Effector memory CD4-positive, alpha-beta T cell (primary cell): ENCODE measurements at places on chromosomes 12 and 14.
A peak's percentile ranks its signal among the peaks of the same experiment; 100 is the strongest.

GRCh38 chr12:117370588-117370987 is 9.2 kb upstream of the NOS1 start:
- DNase-seq: no peak

GRCh38 chr12:31031951-31032335 is 41.7 kb upstream of the DDX11 start:
- no peak for DNase-seq

GRCh38 chr12:121713257-121713777 is 765 bp downstream of the TMEM120B start:
- no peak for DNase-seq

GRCh38 chr12:62697893-62698292 is 231.3 kb downstream of the MON2 start:
- DNase-seq: no peak

DNA sequence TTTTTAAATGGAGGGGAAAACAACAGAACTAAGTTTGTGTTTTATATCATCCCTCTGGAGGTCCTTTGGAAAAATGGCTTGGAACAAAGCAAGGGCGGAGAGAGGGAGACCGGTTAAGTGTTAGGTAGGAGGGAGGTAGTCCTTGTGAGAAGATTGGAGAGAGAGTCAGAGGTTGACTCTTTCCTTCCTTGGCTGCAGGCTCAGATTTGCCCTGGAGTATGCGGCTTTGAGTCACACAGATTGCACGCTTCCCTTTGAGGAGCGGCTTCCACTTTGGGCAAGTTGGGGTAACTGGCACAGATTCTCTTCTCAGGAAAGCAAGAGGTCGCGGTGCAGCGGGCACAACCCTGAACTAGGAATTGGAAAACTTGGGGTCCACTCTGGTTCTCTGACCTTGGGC is 9.9 kb downstream of the SOCS2 start:
- DNase-seq: no peak

DNA sequence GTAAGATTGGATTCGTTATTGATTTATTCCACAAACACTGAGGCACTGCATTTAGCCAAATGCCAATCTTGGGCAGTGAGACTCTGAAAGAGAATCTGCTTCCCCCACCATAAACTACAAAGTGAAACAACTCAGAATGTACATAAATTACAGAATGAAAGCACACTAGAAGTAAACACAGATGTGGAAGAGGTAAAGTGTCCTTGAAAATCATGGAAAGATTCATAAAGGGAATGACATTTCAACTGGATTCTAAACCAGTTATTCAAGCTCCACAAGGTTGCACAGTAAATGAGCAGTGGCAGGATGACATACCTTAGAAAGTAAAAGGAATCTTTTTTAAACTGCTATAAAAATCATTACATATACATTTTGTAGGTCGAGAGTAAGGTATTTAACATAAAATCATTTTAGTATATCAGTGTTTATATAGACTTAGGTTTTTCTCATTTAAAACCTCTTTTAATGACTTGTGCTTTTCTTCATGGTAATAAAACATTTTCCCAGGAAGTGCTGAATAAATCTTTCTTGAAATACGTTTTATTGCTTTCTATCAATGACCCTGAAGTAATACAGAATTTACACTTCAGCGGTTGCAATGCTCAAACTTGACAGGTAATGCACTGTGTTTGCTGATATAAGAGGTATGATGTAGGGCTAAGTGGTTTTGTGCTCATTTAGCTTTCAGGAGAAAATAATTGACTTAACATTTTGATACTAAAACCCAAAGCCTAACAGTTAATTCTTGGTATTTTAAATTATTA is 270.6 kb downstream of the NAV3 start:
- no peak for DNase-seq

DNA sequence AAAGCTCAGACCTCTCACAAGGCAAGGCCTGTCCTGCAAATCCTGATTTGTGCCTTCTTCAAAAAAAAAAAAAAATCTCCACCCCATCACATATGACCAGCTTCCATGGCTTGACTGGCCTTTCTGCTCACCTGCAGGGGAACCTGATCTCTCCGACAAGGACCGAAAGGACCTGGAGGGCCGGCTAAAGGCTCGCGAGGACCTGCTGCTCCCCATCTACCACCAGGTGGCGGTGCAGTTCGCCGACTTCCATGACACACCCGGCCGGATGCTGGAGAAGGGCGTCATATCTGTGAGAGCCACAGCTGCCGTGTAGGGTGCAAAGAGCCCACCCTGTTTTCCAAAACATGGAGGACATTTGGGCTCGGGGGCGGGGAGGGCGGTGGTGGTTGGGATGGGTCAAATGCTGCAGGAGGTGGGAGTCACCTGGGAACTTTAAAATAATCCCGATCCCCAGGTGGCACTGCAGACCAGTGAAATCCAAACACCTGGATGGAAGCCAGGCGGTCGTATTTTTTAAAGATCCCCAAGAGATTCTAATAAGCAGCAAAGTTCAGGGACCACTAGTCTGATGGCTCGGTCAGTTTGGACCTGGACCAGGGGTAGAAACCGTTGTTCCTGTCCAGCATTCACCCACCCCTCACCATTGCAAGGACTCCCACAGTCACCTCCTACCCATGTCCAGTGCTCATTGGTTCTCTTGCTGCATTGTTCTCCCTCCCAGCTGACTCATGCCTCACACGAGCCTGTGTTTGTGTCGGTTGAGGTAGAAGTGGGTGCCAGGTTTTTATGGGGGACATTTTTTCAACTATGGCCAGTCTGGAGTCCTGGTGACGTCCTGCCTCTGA is 44.8 kb downstream of the FOXN4 start:
- peak; percentile 11 for DNase-seq

GRCh38 chr12:68229956-68230355 is 4.3 kb upstream of the IL26 start:
- DNase-seq: no peak

- DNase-seq: peak; percentile 62
These were observed at the start of gene BAZ2A for GRCh38 chr12:56630180-56630632. BAZ2A (minus strand) TSS chr12:56630326; CDS start chr12:56617530, 12,796 bp downstream.

GRCh38 chr14:95522556-95522955 is 6.1 kb upstream of the SYNE3 start:
- no peak for DNase-seq

DNA sequence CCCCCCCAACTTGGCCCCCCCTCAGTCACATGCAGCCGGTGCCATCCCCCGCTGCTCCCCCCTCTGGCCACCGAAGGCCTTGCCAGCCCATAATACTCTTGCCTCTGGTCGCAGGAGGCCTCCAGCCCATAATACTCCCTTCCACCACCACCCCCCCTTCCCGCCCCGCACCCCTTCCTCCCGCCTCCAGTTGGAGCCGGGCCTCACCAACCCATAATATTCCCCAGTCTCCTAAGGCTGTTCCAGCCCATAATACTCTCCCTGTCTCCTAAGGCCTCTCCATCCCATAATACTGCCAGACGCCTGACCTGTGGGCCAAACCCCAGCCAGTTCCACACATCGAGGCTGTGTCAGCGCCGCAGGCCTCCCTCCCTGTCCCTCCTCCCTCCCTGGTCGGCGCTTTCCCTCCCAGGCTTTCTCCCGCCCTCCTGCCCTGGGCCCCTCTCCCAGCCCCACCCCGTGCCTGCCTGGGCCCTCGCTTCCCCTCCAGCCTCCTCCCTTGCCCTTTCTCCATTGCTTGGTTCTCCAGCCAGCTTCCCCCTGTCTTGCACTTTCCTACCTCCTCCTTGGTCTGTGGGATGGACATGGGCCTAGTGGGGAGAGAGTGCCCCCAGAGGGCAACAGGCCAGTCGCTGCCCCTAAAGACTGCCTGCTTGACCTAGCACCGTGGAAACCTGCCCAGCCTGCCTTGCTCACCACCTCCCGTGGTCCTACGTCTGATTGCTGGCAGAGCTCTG is 6.8 kb upstream of the CHD4 start:
- DNase-seq: peak; percentile 32

GRCh38 chr12:100413001-100413400 is 56.1 kb downstream of the SLC17A8 start:
- no peak for DNase-seq

DNA sequence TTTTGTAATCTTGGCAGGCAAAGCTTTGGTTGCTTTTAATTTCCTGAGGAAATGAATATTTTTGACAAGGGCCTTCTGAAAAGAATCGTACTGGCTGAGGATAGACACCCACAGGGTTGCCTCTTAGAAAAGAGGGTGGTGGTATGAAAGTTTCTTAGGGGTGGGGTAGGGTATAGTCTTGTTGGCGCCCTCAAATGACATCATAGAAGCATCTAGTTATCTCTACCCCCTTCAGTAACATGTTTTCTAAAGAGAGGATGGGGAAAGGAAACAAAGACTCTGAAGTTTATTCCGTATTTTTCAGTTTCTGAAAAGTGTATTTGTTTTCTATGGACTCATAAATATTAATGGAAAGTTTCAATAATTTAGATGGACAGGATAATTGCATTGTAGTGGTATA is 13.7 kb downstream of the PRKCH start:
- DNase-seq: no peak

DNA sequence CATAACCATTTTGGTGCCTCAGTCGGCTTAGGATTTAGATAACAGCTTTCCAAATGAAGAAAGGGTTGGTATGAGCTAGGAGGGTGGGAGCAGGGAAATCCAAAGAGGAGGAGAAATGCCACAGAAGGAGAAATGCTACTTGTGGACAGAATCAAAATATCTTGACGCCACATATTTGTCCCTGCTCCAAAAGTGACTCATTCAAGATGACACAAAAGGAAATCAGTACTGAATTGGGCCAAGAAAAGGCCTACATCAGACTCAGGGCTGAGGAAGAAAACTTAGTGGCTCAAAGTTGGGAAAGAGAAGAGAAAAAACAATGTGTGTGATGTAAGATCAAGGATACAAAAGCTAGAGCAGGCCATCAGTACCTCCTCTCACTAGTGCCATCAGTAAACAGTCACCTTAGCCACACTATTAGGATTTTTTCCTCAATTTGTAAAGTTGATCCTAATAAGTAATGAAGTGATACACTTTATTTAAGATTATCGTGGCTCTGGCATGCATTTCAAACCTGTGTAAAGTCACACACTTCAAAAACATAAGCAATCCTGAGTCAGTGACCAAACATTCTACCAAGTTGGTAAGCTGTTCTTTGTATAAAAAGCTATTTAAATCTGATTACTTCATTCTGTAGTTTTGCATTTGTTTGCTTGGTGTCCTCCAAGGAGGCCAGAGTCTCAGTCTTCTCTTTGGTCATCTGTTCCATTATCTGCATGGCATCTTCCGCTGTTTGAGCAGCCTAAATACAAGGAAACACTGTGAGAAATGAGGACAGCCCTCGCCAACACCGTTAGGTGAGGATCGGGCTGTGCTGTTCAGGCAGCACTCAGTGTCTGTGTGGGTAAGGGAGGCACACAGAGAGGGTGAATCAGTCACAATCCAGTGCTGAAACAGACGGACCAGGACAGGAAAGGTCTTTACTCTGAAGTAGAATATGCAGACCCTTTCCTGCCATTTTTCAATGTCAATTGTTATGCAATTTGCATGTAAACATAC is 52.6 kb upstream of the VPS33A start:
- no peak for DNase-seq

DNA sequence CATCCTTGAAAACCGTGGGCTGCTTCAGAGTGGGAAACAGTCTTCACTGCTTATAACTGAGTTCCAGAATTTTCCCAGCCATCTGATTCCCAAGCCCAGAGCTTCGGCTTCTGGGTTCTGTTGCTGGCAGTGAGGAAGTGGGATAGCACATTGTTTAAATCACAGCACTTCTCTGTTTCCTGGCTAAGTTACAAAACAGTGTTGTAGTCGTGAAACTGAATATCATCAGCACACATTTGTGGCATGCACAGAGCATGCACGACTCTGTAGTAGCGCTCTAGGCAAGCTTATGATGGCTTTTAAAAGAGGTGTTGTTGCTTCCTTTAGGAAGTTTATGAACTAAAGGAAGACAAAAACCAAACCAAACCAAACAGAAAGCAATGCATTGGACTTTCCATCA is 1005.5 kb downstream of the NRXN3 start:
- no peak for DNase-seq

- no peak for DNase-seq
These were observed 37.9 kb downstream of the RAD9B start for GRCh38 chr12:110540048-110540447.

DNA sequence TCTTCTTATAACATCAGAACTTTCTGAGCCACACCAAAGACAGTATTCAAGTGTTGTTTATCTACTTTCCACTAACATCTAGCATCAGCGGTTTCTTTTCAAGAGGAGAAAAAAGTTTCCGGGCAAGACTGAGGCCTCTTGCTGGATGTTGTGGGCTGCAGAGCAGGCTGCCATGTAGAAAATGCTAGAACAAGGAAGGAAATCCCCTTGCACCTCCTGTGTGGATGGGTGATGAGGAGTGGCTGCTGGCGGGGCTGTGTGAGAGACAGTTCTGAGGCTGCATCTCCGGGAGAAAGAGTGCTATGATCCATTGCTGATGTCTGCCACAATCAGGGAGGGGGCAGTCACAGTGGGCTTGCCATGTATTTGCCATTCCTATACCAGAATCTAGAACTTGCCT is 37.8 kb upstream of the PPP1CC start:
- peak; percentile 21 for DNase-seq

DNA sequence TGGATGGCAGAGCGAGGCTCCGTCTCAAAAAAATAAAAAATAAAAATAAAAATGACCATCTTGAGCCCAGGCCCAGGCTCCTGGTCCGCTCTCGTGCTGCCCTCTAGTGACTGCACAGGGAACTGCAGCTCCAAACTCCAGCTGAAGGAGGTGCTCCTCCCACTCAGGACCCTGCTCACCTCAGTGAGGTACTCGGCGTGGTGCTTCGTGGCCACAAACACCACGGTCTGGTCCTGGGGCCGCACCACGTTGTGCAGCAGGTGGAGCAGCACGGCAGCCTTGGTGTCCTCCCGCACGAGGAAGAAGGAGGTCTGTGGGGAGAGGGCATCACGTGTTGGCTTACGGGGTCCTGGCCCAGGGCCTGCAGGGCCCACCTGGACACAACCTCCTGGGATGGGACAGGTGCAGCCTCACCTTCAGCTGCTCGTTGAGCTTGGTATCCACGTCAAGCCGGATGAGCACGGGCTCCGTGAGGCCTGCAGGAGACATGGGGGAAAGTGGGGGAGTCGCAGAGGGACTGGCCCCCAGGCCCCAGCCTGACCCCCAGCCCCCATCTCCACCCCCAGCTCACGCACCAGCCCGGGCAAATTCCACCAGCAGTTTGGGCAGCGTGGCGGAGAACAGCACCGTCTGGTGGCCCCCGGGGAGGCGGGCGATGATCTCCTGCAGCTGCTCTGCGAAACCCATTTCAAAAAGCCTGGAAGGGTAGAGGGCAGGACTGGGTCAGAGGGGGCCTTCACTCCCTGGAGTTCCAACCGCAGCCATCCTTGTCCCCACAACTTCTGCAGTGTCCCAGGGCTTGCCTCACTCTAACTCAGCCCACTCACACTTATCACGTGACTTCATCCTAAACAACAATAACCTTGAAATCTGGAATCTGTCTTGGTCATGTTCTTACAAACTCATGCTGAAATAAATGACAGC is 10.6 kb downstream of the DDX54 start:
- peak; percentile 57 for DNase-seq

DNA sequence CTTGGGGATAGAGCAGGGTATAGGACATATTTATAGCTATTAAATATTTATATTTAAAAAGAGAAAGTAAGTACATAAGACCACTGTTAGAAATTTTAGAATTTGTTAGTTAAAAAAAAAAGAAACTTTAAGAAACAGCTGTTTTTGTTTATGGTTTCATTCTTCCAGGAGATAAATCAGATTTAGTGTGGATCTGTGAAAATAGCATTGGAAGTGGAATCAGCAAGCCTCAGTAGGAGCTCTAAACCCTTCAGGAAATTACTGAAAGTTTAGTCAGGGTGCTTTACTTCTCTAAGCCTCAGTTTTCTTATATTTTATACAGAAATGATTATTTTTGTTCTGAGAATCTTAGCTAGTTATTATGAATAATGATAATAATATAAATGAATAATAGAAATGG is 316.0 kb upstream of the NOVA1 start:
- no peak for DNase-seq
